Muscle of leg (tissue), 16 donors: ENCODE measurements at places on chromosomes 2 and 18. TPM values are rescaled to one million over a fixed set of nuclear protein-coding genes. Genes with fewer than 3 reads are reported as not detected.

DNA sequence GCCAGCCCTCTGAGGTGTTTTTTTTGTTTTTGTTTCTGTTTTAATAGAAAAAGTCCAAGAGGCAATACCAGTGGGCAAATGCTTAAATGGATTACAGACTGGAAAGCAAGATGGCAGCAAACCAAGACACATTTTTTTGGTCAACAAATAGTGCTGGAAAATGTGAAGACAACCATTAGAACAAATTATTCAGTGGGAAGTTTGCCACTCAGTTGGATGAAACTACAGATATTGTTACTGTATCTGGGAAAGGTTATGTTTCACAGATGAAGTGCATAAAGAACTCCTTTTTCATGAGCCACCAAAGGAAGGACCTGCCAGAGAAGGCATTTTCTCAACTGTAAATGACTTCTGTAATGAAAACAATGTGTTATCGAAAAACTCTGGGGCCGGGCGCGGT, 93.0 kb upstream of the ODC1 start:
- DNase-seq: no peak

- DNase-seq: peak; percentile 81
Measured at GRCh38 chr2:114550895-114551793, 108.7 kb downstream of the DPP10 start.

The ELOA2 gene
- not detected for polyA plus RNA-seq

DNA sequence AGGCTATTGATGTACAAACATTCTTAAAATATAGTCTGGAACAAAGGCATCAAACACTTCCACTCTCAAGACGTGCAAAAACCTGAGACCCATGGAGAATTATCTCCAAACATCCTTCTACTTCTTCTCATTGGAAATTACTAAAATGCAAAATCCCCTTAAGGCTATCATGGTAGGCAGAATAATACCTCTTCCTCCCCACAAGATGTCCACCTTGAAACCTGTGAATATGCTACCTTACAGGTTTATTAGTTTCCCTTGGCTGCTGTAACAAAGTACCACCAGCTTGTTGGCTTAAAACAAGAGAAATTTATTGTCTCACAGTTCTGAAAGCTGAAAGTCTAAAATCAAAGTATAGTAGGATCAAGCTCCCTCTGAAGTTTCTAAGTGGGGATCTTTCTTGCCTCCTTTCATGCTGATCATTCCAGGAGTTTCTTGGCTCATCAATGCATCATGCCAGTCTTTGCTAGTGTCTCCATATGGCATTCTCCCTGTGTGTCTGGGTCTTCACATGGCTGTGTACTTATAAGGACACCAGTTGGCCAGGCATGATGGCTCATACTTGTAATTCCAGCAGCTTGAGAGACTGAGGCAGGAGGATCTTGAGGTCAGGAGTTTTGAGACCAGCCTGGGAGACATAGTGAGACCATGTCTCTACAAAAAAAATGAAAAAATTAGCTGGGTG, 163.7 kb upstream of the NCK2 start:
- DNase-seq: no peak

The IL18RAP gene
- 0.34 TPM for polyA plus RNA-seq

GRCh38 chr18:55694291-55694690, 106.3 kb upstream of the TCF4 start:
- no peak for DNase-seq

DNA sequence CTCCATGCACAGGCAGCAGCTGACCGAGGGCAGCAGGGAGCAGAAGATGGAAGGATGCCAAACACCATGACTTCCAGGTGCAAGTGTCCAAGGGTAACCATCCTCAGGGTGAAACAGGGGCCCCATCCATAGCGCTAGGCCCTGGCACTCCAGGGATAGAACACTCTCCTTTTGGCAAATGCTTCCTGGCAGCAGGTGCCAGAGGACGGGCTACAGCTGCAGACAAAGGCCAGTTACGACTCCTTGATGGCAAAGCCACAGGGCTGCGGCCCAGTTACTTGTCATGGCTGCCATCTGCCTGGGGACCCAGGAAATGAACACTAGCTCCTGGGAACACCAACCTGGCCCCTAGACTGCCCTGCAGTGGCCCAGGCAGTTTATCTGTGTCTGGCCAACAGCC, 178.8 kb downstream of the TMEM163 start:
- no peak for DNase-seq

The LCT gene
- polyA plus RNA-seq: 0.03 TPM

DNA sequence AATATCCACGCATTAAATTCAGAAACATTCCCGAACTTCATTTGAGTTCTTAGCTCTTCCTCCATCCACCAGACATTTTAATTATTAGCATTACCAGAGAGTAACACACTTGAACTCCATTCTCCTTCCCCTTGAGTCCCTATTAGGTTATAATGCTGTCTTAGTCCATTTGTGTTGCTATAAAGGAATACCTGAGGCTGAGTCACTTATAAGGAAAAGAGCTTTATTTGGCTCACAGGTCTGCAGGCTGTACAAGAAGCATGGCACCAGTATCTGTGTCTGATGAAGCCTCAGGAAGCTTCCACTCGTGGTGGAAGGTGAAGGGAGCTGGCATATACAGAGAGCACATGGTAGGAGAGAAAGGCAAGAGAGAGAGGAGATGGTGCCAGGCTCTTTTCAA, 25.4 kb downstream of the TBC1D8 start:
- DNase-seq: no peak
